ENCODE measurements at places on chromosomes 7 and 10. TPM values are rescaled to one million over a fixed set of nuclear protein-coding genes. Genes with fewer than 3 reads are reported as not detected.

Gene ACADSB
- 14.7 TPM for polyA plus RNA-seq

Gene TMEM213
- not detected for polyA plus RNA-seq

DNA sequence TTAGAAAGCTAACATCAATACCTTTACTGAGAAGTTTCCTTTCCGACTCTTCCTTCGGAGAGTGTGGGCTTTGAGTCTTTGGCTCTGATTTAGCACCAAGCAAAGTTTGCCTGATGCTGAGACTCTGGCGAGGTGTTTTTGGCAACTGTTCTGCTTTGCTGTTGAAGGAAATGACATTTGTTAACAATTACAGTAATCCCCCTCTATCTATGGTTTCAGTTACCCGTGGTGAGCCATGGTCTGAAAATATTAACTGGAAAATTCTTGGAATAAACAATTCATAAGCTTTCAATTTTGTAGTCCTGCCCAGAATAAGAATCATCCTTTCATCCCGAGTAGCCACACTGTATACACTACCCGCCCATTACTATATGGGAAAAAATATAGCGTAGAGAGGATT lies 126.3 kb downstream of the ARHGAP21 start:
- DNase-seq: no peak
- no peak overlapping the region for H3K27ac ChIP-seq
- no peak overlapping the region for H3K4me3 ChIP-seq
- no peaks in the 10 kb centered on the region for H3K27me3 ChIP-seq
- H3K36me3 ChIP-seq: peaks cover 94% of the 10 kb centered on the region

DNA sequence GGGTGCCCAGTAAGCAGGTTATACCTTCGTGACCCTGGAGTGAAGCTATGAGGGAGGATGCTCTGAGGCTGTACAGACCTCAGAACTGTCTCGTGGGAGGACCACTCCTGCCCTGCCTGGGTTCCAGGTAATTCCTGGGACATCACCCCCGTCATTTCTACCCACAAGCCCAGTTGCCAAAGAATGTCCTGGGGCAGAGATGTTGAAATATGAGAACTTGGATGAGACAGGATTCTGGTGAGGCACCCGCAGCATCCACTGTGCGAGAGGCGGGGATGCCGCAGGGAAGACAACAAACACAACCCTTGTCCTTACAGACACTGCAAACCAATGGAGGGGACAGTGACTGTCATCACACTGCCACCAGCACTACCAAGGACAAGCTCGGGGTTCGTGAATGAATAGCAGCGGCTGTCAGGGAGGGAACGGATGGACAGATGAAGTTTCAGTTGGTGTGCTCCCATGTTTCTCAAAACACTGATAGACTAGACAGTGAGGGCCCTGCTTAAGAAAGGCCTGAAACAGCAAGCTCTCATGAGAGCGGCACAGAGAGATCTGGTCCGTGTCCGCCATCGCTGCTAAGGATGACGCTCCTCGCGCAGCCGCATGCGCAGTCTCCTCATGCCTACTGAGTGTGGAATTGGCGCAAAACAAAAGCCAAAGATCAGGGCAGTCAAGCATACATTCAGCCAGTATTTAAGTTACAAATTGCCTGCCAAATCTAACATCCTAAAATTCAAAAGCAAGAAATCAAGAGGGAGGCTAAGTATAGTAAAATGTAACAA lies 82.0 kb upstream of the RHEB start:
- peaks cover 10% of the 10 kb centered on the region for H3K36me3 ChIP-seq
- no peak for DNase-seq
- H3K4me3 ChIP-seq: no peak overlapping the region

Gene DEPP1
- polyA plus RNA-seq: not detected

DNA sequence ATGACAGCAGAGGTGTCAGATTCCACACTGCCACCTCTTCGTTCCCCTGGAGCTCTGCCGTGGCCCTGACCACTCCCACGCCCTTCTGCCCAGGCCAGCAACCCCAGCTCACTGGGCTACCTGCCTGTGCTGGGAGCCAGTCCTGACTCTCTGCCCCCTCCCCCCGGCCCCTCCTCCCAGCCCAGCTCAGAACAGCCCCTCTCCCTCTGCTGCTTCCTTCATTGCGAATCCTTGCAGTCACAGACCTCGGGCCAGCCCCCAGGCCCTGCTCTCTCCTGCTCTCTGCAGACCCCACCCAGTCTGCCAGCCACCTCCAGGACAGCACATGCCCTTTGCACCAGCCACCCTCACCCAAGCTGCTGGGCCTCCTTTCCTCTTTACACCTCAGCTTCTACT lies 60.4 kb downstream of the TCERG1L start:
- H3K36me3 ChIP-seq: no peaks in the 10 kb centered on the region
- no peak for DNase-seq
- no peaks in the 10 kb centered on the region for H3K4me1 ChIP-seq
- H3K4me3 ChIP-seq: no peak overlapping the region

Gene SCART1
- not detected for polyA plus RNA-seq

Data from CD14-positive monocyte (primary cell).